ENCODE measurements at places on chromosomes 1 and 21.

DNA sequence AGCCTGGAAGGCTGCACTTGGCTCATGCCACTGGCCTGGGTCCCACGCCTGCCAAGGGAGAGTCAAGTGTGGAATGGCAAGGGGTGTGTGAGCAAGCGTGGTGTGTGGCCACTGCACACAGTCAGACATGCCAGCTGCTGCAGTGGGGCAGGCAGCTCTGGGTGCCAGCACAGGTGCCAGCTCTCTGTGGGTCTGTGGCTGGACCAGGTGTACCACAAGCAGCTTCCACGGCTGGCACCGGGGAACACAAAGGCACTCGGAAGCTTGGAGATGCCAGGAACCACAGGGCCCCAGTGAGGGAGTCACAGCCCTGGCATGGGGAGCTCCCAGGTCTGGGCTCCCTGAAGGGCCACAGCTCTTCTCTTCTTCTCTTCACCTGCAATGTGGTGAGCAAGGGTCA is 34.8 kb downstream of the ACTL8 start:
- no peak for DNase-seq

DNA sequence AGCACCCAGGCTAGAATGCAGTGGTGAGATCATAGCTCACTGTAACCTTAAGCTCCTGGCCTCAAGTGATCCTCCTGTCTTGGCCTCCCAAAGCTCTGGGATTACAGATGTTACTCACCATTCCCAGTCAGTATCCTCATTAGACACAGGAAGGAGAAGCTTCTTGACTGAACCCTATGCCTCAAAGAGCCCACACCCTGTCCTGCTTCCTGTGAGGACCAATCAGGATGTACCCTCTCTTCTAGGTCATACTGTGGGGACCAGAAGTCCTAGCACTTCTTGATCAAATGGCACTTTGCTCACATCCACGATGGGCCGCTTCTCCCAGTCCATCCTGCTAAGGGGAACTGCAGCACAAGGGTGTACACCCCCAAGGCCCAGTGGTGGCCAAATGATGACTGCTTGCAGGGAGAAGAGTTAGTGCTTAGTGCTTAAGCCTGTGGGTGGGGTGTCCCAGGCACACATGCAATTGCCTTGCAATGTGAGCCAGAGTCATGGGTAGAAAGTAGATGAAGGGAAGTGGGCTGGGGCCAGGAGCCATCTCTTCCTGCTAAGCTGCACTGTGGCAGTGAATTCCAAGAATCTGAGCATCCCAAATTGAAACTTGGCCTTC is 9.8 kb downstream of the CD34 start:
- no peak for DNase-seq

DNA sequence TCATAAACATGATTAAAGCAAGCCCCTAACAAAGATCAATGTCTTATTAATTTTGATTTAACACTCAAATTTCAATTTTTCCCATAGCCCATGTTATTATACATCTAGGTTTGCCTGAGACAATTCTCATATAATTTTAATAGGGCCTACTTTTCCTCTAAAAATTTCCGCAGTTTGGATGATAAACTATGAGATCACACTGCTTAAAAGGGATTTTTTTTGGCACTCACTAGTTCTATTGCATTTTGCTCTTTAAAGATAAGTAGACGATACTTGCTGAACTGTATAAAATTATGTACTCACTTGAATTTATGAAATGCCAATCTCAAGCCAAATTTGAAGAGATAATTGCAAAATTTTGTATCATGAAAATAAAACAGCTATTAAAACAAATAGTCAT is 480.4 kb upstream of the ZRANB2 start:
- DNase-seq, result no peak

GRCh38 chr1:35441926-35442579 is 115.2 kb downstream of the KIAA0319L start:
- DNase-seq, result no peak

- DNase-seq, result peak; percentile 64
These were observed at the start of gene ANKRD35 for GRCh38 chr1:145885738-145886287. ANKRD35 (minus strand) TSS chr1:145885866; CDS start chr1:145885758, 108 bp downstream.

GRCh38 chr1:89897347-89898133 is 76.7 kb downstream of the LRRC8D start:
- DNase-seq, result no peak

- no peak for DNase-seq
These were observed 2.4 kb upstream of the PROX1 start for GRCh38 chr1:213985209-213986019.

GRCh38 chr21:28949318-28949717 is 43.4 kb downstream of the LTN1 start:
- no peak for DNase-seq

DNA sequence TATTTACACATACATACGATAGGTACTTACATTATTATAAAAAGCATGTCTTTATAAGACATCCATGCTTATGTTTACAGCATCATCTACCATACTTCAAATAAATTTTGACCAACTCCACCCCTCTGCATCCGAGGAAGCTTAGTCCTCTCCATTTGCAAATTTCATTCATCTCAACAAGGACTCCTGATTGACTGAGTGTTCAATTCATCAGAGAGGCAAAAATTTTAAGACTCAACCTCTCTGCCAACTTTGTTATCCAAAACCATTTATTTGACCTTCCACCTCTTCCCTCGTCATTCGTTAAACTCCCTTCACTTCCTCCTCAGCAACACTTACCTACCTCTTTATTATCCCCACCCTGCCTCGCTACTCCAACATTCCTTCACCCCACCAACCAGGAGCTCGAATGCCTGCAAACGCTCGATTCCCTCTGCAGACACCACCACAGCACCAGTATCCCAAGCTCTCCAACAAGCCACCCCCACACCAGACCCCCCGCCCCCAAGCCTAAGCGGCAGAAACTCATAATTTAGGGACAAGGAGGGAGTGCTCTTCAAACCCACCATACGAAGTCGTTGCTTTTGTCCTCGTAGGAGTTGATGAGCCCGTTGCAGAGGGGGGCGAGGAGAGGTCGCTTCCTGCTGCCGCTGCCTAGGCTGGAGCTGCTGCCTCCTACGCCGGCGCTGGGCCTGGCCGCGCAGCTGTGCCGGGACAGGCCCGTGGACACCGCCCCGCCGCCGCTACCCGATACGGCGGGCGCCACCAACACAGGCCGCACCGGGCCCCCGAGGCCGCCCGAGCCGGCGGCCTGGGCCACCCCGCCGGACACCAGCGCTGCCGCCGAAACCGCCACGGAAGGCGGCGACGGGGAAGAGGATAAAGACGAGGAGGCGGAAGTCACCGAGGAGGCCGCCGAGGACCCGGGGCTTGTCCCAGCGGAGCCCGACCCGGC is 803 bp downstream of the COP1 start:
- peak; percentile 17 for DNase-seq

DNA sequence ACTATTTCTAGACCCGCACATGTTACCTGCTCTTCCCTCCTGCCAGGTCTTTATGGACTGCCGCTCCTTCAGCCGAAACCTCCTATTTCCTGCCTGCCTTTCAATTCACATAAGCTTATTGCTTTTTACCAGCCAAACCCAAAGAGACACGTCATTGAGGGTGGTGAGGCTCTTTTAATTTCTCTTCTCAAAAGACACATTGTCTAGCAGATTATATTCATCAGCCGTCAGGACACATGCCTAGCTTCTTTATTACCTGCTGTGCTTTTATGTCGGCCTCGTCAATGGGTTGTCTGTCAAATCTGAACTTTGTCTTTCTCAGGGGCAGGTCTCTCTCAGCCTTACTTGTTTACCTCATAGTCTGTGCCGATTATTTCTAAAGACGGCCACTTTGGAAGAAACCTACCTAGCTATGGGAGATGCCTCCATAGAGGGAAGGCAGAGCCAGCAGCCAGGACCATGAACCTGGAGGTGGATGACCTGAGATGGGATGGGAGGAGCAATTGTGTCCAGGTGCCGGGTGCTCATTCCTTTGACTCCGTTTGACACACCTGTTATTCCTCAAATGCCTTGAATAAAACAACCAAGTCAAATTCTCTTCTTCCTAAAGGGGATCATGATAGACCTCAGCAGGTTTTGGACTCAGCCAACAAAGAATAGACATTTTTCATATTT is 42.0 kb downstream of the ZBTB18 start:
- DNase-seq, result no peak

DNA sequence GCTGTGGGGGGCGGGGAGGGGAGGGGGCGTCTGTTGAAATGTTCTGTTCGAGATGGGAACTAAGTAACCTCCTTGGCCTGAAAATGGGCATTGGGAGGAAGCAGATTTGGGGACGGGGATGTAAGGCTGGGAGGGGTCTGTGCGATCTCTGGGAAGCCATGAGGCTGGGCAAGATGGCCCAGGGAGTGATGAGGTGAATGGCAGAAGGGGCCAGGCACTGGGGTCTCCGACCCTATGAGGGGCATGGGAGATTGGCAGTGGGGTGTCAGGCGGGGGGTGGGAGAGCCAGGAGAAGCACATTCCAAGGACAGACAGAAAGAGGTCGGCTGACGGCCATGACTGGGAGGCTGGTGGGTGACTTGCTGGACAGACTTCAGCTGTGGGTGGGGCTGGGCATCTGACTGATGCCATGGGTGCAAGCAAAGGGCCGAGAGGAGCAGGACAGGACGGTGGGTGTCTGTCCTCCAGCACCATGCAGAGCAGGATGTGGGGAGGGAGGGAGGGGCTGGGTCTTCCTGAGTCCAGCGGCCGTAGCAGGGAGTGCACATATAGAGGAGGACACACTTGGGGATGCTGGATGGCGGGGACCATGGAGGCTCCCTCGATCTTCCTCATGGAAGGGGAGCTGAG is 30.0 kb upstream of the COL18A1 start:
- DNase-seq, result no peak

GRCh38 chr1:173213665-173214064 is 6.5 kb upstream of the TNFSF4 start:
- DNase-seq, result no peak

GRCh38 chr1:93552741-93553455 is 105.0 kb downstream of the FNBP1L start:
- DNase-seq, result no peak

GRCh38 chr1:19411612-19412011 is 73.7 kb downstream of the CAPZB start:
- DNase-seq, result no peak

DNA sequence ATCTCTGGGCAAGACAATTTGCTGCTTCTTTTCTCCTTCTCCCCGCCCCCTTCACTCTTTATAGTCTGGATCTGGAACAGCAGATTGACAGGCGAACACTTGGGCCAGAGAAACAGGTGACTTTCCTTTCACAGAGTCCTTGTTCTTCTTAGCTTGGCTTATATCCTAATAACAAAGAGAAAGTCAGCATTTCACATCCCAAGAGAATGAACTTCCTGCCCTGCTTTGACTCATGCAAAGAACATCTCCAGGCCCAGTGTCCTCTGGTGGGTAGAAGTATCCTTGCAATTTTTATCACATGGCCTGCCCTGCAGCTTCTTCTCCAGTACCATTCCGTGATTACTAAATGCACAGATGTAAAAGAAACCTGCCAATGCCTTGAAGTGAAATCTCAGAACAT is 764.4 kb downstream of the ADGRL2 start:
- no peak for DNase-seq

Data from activated CD4-positive, CD25-positive, alpha-beta regulatory T cell (primary cell).